Dorsolateral prefrontal cortex (tissue), 122 donors: ENCODE measurements at places on chromosomes 16 and 17.

- no peak for DNase-seq
Measured at GRCh38 chr16:29315916-29316517, 90.5 kb downstream of the NPIPB11 start.

- no peak for DNase-seq
Measured at GRCh38 chr16:54178478-54178976, 108.1 kb downstream of the IRX3 start.

- no peak for DNase-seq
Measured at GRCh38 chr16:996681-997080, 15.1 kb downstream of the SOX8 start.

DNA sequence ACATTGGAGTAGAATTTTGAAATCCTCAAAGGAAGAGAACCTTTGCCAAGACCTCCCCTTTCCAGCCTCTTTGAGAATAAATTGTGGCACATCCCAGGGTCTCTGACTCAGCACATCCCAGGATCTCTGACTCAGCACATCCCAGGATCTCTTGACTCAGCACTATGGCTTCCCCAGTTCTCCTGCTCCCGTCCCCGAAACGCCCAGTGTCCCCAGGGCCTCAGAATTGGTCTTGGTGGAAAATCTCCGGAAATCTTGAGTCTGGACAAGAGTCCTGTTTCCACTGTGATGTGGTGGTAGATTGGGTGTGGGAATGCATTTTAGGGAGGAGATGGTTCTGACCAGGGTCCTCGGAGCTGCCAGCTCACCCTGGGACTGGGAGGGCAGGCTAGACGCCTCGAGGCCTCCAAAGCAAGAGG is 19.2 kb downstream of the PLXDC1 start:
- no peak for DNase-seq

- DNase-seq, result no peak
Measured at GRCh38 chr16:24098896-24099295, 157.2 kb upstream of the CACNG3 start.

DNA sequence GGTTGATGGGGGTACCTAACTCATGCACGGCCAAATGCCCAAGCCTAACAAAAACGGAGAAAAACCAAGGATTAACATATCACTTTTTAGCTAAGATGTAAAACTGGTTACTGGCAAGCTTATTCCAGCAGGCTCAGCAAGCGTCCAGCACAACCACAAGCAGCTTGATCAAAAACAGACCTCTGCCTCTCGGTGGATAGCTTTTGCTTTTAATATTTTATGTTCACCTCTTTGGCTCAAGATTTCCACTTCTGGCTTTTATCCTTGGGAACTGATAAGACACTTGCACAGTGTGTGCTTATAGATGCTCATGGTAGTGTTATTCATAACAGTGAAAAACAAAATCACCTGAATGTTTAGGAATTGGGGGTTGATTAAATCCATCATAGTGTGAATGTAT is 206.9 kb upstream of the CACNG5 start:
- no peak for DNase-seq

- no peak for DNase-seq
Measured at GRCh38 chr17:76095943-76096342, 7.6 kb downstream of the EXOC7 start.

DNA sequence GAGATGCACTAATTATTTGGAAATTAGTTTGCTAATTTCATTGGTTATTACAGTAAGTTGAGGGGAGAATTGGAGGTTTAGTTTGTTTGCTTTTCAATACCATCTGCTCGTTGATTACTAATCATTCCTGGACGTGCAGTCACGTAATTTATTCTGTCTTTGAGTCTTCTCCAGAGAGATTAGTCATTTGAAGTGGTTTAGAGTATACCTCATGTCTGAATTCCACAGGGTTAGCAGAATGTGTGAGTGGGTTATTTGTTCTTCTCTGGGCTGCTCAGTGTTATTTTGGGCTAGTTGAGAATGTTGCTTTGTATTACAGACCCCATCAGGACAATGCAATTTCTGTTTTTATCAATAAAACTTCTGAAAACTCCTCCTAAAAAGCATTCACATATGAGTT is 265.0 kb downstream of the RBFOX1 start:
- no peak for DNase-seq

DNA sequence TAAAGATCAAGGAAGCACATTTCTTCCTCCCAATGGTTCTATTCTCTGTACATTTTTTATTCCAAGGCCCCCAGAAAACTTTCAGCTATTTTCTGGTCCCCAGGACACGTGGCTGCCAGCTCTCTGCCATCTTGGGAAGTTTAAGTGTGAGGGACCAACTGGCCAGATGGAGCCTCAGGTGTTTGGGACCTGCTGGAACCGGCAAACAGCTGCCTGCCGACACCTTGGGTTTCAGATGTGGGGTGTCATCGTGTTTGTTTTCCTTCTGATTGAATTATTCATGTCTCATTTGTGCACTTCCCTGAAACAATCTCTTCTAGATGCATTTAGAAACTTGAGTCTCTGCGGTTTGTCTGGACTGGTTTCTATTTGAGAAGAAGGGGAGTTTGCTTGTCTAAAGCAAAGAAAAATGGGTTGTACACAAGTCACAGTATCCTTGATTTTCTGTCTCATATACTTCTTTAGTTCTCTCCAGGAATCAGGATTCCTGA is 386.5 kb downstream of the SLC39A11 start:
- no peak for DNase-seq

DNA sequence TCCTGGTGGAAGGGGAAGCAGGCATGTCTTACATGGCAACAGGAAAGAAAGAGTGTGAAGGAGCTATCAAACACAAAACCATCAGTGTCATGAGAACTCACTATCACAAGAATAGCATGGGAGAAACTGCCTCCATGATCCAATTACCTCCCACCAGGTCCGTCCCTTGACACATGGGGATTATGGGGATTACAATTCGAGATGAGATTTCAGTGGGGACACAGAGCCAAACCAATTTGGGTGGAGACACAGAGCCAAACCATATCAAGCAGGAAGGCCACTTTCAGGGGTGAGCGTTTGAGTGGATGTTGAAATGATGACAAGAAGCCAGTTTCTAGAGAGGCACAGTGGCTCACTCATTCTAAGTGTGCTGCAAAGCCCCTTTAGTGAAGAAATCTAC is 143.8 kb downstream of the CPPED1 start:
- DNase-seq, result no peak

- no peak for DNase-seq
Measured at GRCh38 chr16:81185416-81185815, 53.1 kb upstream of the BCO1 start.

DNA sequence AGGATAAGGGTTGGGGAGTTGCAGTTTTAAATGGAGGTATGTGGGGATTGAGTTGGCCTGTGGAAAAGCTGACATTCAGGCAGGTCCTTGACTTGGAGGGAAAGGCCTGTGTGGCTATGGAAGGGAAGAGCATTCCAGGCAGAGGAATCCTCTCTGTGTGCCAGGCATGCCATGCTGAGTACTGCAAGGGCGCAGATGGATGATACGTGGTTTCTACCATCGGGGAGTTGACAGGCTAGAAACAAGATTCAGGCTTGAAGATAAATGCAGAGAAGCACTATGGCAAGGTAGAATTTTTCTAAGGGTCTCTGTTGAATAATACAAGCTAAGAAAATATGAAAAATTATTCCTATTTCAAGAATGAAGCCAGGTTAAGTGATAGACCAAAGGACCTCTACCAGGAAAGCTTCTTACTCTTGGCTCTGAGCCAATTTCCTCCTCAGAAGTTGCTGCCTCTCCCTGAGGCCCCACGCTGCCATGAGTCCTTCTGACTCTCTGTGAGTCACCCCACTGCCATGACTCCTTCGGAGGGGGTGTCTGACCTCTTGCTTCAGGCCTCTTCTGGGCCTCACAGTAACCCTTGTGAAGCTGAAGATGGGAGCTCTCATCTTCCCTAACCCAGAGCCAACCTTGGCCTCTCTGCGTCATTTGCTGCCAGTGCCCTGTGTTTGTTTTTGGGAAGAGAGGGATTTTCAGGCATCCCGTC is 75.8 kb downstream of the WNT3 start:
- no peak for DNase-seq

DNA sequence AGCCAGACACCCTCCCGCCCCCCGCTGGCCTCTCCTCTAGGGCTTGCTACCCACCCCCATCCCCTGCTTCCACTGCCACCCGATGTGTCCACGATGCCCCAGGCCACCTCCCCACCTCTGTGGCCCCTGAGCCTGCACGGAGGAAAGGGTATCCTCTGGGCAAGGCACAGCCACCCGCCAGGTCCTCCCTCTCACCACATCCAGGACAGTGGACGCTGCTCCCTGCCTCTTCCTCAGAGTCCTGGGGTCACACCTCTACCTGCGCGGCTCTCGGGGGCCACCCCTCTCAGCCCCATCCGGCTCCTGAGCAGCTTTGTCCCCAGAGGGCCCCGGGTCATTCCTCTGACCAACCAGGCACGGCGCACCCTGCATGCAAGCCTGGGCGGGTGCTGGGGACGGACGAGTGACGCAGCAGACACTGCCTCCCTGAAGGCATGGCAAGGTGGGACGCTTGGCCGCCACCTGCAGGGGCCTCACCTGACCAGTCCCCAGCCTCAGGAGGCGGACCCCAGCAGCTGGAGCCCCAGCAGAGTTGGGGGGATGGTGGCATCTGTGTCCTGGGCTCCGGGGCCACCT is 24.8 kb downstream of the FLYWCH1 start:
- no peak for DNase-seq

DNA sequence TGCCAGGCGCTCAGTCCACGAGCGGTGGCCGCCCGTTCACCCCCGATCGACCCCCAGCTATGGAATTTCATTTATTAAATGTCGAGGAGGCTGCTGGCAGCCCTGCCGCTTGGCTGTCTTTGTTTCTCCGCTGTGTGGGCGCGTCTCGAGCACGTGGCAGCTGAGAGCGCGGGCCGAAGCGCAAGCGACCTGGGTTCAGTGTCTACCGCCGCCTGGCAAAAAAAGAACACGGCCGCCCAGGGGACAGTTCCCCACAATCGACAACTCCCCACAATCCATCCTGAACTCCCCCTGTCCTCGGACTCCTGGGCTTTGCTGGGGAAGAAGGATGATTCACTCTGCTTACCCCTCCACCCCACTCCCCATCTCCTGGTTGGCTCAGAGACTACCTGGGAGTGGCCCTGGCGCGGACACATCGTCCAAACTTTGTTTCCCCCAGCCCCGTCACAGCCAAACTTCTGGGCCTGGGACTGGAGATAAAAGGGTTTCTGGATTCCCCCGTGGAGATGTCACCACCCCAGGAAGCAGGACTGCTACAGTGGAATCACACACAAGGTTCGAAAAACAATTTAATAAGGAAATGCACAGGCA is 1.7 kb upstream of the ANKRD13B start:
- DNase-seq, result no peak

GRCh38 chr17:80423536-80424225 is 8.7 kb downstream of the ENDOV start:
- DNase-seq, result no peak
